ENCODE measurements at places on chromosomes 12 and 14.

- no peak for DNase-seq
Observed at GRCh38 chr12:53728206-53728605, 954 bp upstream of the CALCOCO1 start.

DNA sequence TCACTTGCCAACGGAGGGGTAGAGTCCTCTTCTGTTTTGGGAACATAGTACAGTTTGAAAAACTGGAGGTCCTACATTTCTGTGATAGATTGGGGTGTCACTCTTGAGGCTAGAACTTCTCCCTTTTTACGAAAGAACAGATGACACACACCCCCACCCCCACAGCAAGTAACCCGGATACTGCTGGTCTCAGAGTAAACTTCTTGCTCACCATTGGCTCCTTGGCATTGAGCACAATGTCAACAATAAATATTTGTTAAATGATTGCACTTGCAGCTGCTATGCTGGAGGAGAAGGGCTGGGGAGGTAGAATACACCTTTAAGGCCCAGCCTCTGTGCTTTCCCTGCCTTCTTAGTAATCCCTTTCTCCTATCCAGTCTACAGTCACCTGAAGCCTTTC is 149.8 kb downstream of the TGFB3 start:
- DNase-seq, result no peak

DNA sequence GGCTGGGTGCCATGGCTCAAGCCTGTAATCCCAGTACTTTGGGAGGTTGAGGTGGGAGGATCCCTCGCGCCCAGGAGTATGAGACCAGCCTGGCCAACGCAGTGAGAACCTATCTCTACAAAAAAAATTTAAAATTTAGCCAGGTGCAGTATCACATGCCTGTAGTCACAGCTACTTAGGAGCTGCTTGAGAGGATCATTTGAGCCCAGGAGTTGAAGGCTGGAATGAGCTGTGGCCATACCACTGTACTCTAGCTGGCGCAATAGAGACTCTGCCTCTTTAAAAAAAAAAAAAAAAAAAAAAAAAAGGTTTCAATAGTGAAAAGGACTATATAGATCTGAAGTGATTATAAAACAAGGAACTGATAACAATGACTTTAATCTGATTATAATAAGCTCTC is 13.5 kb downstream of the PSMA3 start:
- no peak for DNase-seq

GRCh38 chr12:15842108-15842507 is 40.1 kb upstream of the STRAP start:
- DNase-seq, result no peak

DNA sequence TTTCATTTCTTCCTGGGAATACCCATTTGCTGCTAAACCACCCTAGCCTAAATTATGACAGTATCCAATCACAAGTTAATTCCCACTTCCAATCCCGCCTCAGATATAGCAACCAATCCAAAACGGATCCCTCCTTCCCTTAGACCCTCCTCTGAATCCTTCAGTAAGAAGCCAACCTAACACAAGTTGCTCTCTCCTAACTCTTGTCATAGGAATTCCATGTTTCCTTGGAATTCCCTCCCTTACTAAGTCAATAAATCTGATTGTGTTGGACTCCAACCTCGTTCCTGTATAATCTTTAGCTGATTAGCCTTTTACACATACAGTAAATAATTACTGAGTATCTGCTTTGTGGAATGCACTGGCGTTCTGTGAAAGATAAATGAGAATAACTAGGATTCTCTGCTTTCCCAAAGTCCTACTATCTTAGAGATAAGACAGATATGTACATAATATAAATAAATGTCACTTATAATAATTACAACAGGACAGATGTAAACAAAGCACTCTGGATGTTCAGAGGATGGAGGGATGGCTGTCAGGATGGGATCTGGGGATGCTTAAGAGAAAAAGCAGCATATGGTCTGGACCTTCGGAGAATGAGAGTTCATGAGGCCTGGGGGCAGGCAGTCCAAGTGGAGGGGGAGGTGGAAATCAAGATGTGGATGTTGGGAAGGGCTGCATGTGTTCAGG is 185.8 kb upstream of the SOX5 start:
- no peak for DNase-seq

GRCh38 chr14:30162066-30162465 is 234.4 kb upstream of the PRKD1 start:
- DNase-seq, result no peak

DNA sequence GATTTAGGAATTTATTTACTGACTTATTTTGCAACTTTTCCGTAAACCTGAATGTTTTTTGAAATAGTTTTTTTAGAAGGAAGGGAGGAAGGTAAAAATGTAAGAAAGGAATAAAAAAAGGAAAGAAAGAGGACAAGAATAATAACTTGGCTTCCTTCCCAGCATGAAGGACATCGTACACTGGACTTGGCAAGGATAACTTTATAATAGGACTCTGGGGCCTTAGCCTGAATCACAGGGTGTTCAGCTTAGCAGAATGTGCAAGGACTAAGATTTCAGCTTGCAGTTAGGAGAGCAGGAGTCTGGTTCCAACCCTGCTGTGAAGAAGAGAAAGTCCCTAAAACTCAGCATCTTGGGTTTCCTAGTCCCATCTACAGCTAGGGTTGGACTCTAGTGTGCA is 1053.3 kb downstream of the VRK1 start:
- DNase-seq, result no peak

- DNase-seq, result peak; percentile 85
Observed at GRCh38 chr14:101068313-101069227, 165.0 kb upstream of the RTL1 start.

GRCh38 chr14:37579274-37579673 is 15.8 kb downstream of the FOXA1 start:
- DNase-seq, result no peak

GRCh38 chr12:111458546-111459172 is 52.9 kb downstream of the SH2B3 start:
- DNase-seq, result no peak

- DNase-seq, result no peak
Observed at GRCh38 chr12:90827567-90827966, 127.4 kb downstream of the CCER1 start.

DNA sequence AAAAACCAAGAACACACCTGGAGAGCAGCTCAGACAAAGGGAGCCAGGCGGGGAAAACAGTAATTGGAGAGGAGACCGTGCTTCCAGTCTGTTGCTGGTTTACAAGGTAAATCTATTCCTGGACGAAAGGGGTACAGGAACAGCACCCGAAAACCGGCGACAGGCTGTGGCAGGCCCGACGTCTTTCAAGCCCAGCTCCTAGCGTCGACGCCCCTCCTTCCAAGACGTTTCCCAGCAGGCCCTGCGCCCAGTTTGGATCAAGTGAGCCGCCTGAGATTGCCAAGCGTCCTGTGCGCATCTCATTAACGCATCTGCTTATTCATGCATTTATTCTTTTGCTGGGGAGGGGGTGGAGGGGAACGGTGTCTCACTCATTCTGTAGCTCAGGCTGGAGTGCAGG is 1.4 kb downstream of the C12orf56 start:
- no peak for DNase-seq

GRCh38 chr12:27814851-27815591 is 35.0 kb upstream of the MANSC4 start:
- no peak for DNase-seq
